ENCODE measurements at places on chromosomes 6 and 20.

DNA sequence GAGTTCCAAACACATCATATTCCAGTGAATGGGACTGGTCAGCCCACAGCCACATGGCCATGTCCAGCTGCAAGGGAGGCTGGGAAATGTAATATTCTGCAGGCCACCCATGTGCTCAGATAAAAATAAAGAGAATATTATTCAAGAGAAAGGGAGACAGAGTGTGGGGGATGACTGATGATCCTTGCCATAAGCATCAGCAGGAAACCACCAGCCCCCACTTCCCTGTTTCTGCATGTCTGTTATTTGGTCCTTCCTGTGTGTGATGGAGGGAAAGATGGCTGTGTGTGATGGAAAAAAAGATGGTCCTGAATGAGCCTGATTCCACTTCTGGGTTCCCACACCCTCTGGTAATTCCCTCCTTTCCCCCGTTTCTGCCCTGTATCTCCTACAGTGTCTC lies 13.1 kb upstream of the RSPO4 start:
- no peak for DNase-seq

DNA sequence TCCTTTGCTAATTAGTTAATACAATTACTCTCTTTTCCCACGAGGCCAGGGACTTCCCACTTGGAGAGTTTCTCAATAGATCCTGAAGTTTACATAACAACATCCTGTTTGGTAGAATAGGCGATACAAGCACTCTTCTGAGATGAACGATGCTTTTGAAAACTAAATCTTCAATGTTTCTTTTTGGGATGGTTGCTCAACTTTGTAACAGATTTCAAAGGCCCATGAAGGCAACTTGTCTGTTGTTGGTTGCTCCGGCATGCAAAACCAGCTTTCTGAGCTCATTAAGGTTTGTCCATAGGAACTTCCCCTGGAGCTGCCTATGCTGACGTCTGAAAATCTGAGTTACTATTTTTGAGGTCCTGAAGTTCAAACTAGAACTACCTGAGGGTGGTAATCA lies 25.9 kb upstream of the ROS1 start:
- no peak for DNase-seq

DNA sequence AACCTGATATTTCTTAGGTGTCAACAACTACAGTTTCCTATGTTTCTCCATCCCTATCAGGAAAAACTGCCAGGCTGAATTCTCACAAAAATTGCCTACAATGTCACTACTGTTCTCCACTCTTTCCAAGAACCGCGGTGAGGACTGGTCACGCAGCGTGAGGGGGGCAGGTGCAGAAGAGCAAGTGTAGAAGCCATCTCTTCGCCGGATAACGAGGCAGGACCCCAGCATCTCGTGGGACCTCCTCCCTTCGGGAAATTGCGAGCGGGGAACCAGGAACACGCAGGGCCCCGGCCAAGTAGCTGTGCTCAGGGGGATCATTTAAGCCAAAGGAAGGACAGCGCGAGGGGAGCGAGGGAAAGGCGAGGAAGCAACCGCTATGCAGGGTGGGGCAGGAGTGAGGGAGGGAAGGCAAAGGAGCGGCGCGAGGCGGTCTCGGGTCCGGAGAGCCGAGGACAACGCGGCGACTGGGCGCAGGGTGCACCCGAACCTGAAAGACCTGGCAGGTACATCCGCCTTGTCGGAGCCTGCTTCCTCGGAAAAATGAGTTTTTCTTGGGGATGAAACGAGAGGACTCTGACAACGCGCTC lies 559 bp downstream of the APMAP start:
- no peak for DNase-seq

DNA sequence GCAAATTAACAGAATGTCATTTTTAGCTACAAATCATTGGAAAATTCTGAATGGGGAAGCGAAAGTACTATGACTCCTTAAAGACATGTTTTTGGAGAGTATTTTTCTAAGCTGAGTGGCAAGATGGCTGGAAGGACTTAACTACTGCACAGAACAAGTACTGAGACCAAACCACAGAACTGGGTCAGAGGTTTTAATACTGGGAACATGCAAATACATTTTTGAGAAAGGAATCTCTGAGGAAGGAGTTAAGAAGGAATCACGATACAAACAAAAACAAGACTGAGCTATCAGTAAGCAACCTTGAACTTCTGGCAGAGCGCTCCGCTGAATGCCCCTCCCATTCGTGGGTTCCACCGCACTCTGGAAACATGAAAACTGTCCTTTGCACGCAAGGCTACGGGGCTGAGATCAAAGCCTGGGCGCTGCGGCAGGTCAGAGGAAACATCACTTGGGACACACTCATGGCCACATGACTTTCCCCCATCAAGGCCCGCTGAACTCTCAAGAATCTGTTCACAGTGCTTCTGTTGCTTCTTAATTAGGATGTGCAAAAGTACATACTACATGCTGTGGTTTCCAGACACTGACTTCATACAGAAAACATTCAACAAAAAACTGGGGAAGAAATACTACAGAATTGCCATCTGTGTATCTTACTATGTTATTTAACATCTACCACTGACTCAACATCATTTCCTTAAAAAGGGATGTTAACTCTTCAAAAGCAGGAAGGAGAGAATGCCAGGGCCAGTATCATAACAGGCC lies 27.8 kb downstream of the SLC23A2 start:
- no peak for DNase-seq

DNA sequence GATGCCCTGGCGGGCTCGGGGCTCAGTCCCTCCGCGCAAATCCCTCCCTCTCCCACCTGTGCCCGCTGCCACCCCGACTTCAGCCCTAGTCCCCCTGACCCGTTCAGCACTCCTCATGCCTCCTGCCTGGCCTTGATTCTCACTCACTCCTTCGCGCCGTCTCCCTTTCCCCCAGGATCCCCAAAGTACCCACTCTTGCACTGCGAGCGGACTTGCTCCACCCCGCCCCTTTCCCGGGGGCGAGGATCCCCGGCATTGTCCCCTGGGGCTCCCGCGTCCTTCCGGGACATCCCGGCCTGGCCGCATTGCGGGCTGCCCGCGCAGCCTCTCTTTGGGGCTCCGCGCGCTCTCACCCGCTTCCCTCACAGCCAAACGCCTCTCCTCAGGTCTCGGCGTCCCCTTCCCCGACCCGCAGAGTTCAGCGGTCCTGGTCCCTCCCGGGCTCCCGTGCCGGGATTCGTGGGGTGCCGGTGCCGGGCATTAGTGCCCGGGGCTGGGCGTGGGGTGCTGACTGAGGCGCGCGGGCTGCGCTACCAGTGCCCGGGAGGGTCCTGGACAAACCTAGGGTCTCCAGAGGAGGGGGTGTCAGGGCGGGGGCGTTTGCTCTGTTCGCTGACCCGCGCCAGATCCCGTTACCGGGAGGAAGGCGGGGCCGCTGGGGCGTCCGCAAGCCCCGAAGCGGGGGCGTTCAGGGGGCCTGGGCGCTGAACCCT lies 45.5 kb upstream of the SUPT3H start:
- no peak for DNase-seq

DNA sequence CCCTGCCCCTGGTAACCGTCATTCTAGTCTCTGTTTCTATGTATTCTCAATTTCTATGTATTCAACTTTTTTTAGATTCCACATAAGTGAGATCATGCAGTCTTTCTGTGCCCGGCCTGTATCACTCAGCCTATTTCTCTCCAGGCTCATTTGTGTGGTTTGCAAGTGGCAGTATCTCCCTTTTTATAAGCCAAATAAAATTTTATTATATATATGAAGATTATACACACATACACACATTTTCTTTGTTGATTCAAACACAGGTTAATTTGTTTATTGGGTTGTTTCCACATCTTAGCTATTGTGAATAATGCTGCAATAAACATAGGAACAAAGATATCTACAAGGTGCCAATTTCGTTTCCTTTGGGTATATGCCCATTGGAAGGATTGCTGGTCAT lies 571.7 kb downstream of the DHX35 start:
- no peak for DNase-seq

GRCh38 chr6:109451376-109451775 lies 4.2 kb downstream of the MICAL1 start:
- DNase-seq = no peak

DNA sequence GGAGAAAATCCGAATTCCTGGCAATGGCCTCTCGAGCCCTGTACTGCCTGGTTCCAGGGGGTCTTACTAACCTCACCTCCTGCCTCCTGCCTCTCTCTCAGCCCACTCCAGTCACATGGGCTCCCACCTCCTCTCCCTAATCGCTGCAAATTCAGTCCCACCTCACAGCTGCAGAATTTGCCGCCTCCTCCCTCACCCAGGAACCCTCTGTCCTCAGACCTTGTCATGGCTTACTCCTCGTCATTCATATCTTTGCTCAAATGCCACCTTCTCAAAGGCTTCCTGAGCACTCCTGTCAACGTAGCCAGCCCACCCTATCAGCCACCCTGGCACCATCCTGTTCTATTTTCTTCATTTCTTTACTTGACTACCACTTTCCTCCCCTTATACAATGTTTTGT lies 89.0 kb downstream of the SLC2A10 start:
- no peak for DNase-seq

All from gastrocnemius medialis (tissue), 4 donors.